ENCODE measurements at places on chromosomes 12 and 14.

DNA sequence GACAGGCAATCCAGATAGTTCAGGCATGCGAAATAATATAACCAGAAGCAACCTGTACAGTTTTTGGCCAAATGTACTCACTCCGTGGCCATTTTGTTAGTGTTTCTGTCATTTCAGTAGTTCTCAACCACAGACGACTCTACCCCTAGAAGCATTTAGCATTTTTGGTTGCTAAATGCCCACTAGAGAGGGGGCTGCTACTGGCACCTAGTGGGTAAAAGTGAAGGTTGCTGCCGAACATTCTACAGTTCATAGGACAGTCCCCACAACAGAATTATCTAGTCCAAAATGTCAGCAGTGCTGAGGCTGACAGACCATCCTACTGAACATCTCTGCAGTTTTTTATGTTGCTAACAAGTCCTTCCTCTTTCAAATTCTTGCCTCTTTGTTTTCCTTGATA, 107.4 kb downstream of the TSHR start:
- DNase-seq: peak; percentile 21

DNA sequence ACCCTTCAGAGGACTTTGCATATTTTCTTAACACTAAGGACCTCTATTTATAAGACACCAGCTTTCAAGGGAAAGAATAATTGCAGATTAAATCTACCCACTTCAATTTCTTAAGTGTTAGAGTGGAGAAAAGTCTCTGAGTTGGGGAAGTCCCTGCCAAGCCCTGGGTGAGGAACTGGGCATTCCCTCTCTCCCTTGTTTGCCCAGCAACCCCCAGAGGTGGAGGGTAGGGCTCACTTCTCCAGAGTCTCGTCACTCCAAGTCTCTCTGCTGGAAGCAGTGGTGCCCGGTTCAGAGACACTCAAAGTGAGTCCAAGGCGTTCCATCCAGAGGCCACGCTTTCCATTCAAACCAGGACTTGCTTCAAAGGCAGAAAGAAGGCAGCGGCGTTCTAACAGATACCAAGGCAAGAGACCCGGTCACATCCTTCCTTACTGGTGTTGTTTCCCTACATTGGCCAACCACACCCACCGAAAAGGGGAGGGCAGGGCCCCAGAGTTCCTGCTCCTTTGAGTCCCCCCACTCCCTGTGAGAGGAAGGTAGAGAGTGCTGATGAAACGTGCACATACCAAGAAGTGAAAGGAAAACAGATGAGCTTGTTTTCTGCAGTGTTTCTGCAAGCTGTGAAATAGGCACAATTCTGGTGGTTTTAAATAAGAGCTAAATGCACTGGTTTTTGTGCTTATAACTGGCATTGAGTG, 6.1 kb upstream of the BDKRB2 start:
- no peak for DNase-seq

- DNase-seq: peak; percentile 93
These were observed 20.1 kb upstream of the CCDC63 start for GRCh38 chr12:110826592-110827200.

- no peak for DNase-seq
These were observed 62.2 kb downstream of the RMST start for GRCh38 chr12:97524812-97525211.

GRCh38 chr12:131773582-131774221, 54.5 kb upstream of the MMP17 start:
- peak; percentile 43 for DNase-seq
